ENCODE measurements at places on chromosomes 4 and X. TPM values are rescaled to one million over a fixed set of nuclear protein-coding genes. Genes with fewer than 3 reads are reported as not detected.
A peak's percentile ranks its signal among the peaks of the same experiment; 100 is the strongest.

KLF8 gene
- total RNA-seq: 23.2 TPM

FAM156B gene
- total RNA-seq: 5.7 TPM

OTC gene
- total RNA-seq: not detected

WNK3 gene
- total RNA-seq: 0.40 TPM

ERAS gene
- total RNA-seq: not detected

PABPC1L2A gene
- not detected for total RNA-seq

MID1IP1 gene
- 47.6 TPM for total RNA-seq

MAPK10 gene
- 4.3 TPM for total RNA-seq

TLL1 gene
- 1.5 TPM for total RNA-seq

- ATAC-seq: no peak
These were observed 147.7 kb upstream of the TLL1 start for GRCh38 chr4:165725352-165725751.

- ATAC-seq: no peak
These were observed 12.3 kb downstream of the RNF175 start for GRCh38 chr4:153747406-153747955.

DNA sequence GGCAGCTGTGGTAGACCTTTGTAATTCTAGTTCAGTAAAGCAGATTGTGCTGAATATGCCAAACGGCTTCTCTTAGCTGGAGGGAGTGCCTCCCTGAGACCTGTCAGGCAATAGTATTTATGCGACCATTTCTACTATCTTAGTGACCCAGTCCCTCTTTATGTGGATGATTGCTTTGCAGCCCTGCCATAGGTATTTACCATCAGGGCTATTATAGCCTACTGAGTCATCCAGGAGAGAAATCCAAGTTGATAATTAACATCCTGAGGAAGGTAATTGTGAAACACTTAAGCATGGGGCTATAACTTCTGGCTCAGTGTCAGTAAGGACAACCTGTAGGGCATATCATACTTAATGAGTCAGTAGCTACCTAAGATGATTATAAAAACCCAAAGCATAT lies 103.9 kb upstream of the MAOA start:
- ATAC-seq: peak; percentile 89

GRCh38 chr4:55035892-55036291 lies 89.5 kb downstream of the KDR start:
- no peak for ATAC-seq

DNA sequence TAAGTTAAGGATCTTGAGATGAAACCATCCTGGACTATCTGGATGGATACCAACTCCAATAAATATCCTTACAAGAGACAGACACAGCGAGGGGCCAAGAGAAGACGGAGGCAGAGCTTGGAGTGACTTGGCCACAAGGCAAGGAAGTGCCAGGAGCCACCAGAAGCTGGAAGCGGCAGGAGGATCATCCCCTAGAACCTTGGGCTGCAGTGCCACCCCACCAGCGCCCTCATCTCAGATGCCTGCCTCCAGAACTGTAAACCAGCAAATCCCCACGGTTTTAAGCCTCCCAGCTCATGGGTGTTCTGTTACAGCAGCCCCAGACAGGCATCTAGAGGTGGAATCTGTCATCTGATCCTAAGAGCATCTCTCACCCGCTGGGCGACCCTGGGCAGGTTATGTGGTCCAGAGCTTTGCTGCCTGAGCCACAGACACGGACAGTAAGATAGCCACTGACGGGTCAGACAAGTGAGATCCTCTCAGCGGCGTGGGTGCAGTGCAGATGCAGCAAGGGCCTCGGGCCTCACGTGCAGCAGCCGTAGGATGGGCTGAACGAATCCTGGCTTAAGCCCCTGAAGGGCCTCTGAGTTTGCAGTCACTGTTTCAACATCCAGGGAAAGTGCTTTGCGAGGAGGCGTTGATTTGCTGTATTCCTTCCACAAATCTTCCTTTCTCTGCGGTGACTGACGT lies 25.1 kb upstream of the MXD4 start:
- ATAC-seq: no peak

- no peak for ATAC-seq
These were observed 59.2 kb downstream of the PTPN13 start for GRCh38 chr4:86653237-86653865.

- ATAC-seq: no peak
These were observed 288.6 kb upstream of the LDB2 start for GRCh38 chr4:17187003-17187402.

GRCh38 chr4:165156906-165157305 lies 44.2 kb upstream of the TMEM192 start:
- ATAC-seq: no peak

GRCh38 chr4:123631786-123632692 lies 235.4 kb downstream of the SPRY1 start:
- no peak for ATAC-seq

DNA sequence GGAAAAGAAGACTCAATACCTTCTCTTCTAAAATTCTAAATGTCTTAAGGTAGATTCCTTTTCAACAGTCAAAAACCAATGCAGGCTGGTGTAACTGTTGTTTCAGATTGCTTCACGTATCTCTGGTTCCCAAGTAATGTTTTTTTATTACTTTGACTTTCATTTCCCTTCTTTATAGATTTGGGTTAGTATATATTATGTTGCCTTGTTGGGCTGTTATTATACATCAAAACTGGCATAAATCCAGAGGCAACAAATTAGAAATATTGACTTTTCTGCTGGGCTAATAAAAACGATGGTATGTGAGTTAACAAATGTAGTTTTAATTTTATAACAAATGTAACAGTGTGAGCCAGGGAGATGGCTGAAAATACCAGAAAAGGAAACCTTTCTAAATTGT lies 444.7 kb upstream of the TENM3 start:
- no peak for ATAC-seq

DNA sequence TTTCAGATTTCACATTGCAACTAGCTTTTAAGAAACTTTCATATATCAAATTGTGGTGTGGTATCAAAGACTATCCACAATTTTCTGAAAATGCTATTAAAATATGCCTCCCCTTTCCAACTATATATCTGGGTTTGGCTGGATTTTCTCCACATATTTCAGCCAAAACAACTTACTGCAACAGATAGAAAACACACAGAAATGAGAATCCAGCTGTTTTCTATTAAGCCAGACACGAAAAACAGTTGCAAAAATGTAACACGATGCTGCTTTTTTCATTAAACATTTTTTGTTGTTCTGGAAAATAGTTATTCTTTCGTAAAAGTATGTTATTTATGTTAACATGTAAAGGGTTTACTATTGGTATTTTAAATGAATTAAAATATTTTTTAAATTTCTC lies 33.1 kb downstream of the DCTD start:
- no peak for ATAC-seq

- no peak for ATAC-seq
These were observed 663.4 kb upstream of the LCORL start for GRCh38 chr4:18684932-18685331.

- no peak for ATAC-seq
These were observed 385.6 kb upstream of the ADGRL3 start for GRCh38 chr4:60814549-60814948.

- no peak for ATAC-seq
These were observed 30.9 kb downstream of the HTT-AS start for GRCh38 chr4:3043282-3044020.

DNA sequence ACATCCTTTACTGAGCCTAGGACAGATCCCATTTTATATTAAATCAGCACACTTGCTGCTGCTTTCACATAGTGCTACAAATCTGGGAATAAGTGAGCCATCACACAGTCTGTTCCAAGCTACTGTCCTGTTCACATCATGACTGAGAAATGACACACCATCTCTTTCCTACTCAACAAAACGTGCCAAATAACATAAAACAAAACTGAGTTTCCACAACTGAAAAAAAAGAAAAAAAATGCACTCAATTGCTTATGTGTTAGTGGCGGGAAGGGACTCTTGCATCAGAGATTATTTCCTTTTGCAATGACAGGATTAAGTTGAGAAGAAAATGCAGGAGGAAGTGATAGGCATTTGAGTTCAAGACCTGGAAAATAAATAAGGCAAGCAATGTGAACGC lies 109.0 kb downstream of the SHROOM4 start:
- ATAC-seq: no peak

Measured in esophagus mucosa (tissue), 1 donor.